CD14-positive monocyte (primary cell): ENCODE measurements at places on chromosomes 7 and 10.

DNA sequence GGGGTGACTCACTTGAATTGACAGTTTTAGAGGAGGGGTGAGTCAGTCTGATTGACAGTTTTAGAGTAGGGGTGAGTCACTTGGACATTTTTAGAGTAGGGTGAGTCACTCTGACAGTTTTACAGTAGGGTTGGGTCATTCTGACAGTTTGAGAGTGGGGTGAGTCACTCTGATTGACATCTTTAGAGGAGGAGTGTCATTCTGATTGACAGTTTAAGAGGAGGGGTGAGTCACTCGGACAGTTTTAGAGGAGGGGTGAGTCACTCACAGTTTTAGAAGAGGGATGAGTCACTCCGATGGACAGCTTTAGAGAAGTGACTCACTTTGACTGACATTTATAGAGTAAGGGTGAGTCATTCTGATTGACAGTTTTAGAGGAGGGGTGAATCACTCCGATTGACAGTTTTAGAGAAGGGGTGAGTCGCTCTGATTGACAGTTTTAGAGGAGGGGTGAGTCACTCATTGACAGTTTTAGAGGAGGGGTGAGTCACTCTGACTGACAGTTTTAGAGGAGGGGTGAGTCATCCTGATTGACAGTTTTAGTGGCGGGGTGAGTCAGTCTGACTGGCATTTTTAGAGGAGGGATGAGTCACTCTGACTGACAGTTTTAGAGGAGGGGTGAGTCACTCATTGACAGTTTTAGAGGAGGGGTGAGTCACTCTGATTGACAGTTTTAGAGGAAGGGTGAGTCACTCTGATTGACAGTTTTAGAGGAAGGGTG, 595.9 kb downstream of the DNAJB6 start:
- peak; percentile 31 for DNase-seq

GRCh38 chr10:18400906-18401245, 250.5 kb downstream of the NSUN6 start:
- DNase-seq: no peak

- DNase-seq: no peak
These were observed 21.0 kb downstream of the UCMA start for GRCh38 chr10:13213163-13213562.

- DNase-seq: no peak
These were observed 366.3 kb downstream of the ABCA13 start for GRCh38 chr7:48537561-48537960.

GRCh38 chr10:68242051-68242450, 10.1 kb upstream of the ATOH7 start:
- no peak for DNase-seq

GRCh38 chr10:50527442-50528043, 96.2 kb downstream of the SGMS1 start:
- no peak for DNase-seq

- DNase-seq: no peak
These were observed 516 bp downstream of the ZNHIT1 start for GRCh38 chr7:101218236-101219125.

GRCh38 chr7:148242294-148242821, 348.2 kb upstream of the C7orf33 start:
- DNase-seq: no peak

- no peak for DNase-seq
These were observed 474.8 kb upstream of the PFKP start for GRCh38 chr10:2592360-2593160.

DNA sequence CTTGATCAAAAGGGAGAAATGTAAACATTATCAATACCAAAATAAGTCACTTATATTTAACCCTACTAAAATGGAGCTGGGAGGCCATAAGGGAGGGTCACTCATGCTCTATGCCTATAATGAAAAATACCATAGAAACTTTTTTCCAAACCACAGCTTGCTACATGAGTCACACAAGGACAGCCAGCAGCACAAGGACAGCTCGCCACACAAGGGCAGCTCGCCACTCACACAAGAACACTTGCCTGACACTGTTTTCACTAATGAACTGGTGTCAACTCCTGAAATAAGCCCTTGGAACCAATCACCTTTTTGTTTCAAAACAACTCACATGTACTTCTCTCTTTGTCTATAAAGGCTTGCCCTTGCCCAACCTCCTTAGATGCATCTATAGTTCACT, 43.3 kb downstream of the FRMPD2 start:
- no peak for DNase-seq

- DNase-seq: no peak
These were observed 16.2 kb downstream of the SVIL start for GRCh38 chr10:29618341-29619171.

DNA sequence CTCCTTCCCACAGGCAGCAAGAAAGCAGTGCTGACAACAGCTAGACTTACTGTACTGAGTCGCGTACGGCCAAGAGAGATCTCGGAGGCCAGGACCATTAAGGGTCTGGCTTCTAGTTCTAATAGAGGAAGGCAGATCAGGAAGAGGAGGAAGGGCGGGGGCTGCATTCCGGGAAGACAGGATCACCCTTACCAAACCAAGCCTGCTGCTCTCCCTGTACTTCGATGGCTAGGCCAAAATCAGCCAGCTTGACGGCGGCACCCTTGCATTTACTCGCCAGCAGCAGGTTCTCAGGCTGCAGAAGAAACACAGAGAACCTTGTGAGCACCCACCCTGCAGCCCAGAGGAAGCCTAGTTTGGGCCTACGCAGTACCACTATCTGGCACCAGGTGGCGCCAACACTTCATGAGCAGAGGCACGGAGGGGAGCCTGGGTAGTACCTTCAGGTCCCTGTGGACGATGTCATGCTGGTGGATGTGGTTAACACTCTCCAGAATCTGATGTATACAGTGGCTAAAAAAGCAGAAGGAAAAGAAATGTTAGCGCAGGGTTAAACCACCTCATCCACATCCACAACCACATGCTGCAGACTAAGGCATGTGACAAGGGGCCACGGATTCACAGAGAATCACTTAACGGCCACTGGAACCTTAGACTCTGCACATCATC, 25.4 kb downstream of the CAMK2G start:
- peak; percentile 92 for DNase-seq

GRCh38 chr7:53087274-53087673, 51.8 kb downstream of the POM121L12 start:
- no peak for DNase-seq

- no peak for DNase-seq
These were observed 17.0 kb downstream of the CPA4 start for GRCh38 chr7:130309986-130310385.

DNA sequence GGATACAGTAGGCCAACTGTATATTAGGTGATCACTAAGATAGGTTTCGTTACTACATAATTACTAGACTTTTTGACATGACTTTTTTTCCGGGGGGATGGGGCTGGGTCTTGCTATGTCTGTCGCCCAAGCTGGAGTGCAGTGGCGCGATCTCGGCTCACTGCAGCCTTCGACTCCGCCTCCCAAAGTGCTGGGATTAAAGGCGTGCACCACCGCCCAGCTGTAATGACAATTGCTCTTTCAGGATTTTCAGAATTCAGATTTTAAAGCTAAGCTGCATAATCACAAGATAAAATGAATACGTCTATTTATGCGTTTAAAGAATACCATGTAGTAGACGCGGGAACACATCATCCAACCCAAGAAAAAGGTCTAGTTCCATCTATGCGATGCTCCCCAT, 982 bp downstream of the IDI1 start:
- no peak for DNase-seq

DNA sequence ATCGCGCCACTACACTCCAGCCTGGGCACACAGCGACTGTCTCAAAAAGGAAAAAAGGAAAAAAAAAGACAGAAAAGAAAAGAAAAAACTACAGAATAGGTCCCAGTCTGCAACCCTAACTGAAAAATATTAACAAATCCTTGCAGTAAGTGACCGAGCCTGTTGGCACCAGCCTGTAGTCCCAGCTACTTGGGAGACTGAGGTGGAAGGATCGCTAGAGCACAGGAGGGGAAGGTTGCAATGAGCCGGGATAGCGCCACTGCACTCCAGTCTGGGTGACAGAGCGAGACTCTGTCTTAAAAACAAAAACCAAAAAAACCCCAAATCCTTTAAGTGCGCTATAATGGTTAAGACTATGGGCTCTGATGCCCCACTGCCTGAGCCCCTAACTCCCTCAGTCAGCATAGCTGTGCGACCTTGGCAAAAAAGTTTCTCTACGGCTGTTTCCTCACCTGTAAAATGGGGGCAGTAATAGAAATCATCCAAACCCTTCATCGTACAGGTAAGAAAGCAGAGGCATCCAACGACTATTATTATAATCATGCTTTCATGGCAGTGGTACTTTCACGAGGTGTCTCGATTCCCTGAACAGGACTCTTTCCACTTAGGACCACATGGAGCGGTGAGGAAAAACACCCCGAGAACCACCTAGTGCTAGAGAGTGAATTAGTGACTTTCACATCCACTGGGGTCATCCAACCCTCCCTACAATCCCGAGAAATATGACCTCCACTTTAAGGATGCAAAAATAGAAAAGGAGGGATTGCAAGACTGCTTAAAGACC, 755 bp downstream of the TOMM7 start:
- DNase-seq: no peak

- DNase-seq: no peak
These were observed 3.5 kb downstream of the DGKB start for GRCh38 chr7:14899030-14899429.

- DNase-seq: peak; percentile 38
These were observed 26.9 kb downstream of the TMEM120A start for GRCh38 chr7:75967487-75967997.

DNA sequence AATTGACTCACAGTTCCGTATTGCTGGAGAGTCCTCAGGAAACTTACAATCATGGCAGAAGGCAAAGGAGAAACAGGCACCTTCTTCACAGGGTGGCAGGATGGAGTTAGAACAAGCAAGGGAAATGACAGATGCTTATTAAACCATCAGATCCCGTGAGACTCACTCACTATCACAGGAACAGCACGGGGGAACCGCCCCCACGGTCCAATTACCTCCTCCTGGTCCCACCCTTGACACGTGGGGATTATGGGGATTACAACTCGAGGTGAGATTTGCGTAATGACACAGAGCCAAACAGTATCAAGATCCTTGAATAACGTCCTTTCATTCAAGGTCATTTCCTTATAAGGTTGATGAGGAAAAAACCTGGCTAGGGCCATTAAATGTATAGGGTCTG, 176.6 kb downstream of the TPK1 start:
- DNase-seq: no peak

DNA sequence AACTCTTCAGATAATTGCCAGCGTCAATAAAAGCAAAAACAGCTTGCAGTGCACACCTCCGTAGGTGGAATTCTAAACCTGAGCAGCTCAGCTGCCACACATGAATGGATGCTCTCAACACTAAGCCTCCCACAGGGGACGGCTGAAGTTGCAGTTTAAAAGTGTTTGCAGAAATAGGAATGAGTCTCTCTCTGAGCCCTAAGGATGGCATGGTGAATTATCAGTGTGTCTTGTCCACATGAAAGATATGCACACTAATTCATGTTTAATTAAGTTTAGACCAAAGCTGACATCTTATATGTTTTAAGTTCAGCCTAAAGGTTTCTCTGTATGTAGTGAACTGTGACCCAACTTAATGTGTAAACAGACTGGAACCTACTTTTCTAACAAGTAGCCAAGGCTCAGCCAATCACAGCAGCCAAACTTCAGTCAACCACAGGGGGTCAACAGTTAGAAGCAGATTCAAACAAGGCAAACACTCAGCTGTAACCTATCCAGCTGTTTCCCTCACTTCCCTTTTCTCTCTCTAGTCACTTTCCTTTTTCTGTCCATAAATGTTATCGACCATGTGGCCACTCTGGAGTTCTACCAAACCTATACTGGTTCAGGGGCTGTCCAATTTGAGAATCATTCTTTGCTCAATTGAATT, 38.1 kb downstream of the CTTNBP2 start:
- DNase-seq: no peak

GRCh38 chr10:31833753-31834152, 94.9 kb downstream of the ARHGAP12 start:
- no peak for DNase-seq

- no peak for DNase-seq
These were observed 1.2 kb upstream of the MAD1L1 start for GRCh38 chr7:2233926-2234325.

DNA sequence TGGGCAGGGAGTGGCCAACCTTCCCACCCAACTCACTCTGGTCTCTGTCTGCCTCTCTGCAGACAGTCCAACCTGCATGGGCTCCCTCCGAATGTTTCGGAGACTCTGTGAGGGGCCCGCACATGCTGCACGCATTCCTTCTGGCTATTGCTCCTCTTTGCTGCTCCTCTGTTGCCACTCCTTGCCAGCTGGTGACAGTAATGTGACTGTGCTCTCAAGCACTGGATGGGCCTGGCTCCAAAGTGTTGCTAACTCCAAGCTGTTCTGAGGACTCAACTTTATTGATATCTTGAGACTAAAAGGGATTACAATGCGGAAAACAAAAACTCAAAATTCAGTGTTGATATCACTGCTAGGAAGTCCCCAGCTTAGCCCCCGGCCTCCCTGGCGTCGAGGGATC, 105.4 kb upstream of the KIF5B start:
- DNase-seq: no peak

DNA sequence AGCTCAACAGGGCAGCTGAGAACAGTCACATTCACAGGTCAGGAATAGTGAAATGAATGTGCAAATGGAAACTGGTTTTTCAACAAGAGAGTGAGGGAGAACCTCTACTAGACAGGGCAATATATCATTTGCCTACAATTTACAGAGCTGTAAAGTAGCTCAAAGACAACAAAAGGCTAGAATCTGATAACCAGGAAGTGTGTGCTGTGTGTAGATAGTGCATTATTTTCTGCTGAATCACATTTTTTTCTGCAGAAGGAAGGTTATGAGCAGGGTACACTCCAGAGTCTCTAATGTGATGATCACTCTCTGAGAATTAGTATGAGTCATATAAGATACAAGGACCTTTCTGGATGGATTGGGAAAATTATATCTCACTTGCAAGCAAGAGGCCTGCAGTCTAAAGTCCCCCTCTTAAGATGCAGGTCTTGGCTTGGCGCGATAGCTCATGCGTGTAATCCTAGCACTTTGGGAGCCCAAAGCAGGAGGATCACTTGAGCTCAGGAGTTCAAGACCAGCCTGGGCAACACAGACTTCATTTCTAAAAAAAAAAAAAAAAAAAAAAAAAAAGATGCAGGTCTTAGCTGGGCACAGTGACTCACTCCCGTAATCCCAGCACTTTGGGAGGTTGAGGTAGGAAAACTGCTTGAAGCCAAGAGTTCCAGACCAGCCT, 59.9 kb upstream of the COBL start:
- DNase-seq: no peak

GRCh38 chr7:68722044-68722443, 876.2 kb upstream of the AUTS2 start:
- no peak for DNase-seq

DNA sequence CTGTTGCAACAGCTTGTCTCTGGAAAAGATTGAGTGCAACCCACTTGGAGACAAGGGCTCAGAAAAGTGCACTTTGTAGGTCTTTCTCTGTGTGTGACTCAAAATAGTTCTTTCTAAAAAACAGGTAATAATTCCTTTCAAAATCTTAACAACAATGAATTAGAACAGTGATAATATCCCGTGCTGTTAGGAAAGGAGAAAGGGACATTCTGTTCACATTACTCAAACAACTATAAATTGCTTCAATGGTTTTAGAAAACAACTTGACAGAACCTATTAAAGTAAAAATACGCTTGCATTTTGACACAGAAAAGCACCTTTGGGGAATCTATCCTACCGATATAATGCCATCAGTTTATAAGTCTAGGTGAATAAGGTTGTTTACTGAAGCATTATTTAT, 468.1 kb upstream of the DPP6 start:
- no peak for DNase-seq
